Stomach (tissue), 19 donors: ENCODE measurements at places on chromosomes 5 and 9.

- no peak for DNase-seq
Measured at GRCh38 chr5:65861830-65862241, 64.5 kb upstream of the ERBIN start.

GRCh38 chr9:88174324-88174723 lies 36.0 kb upstream of the SPATA31C2 start:
- DNase-seq = no peak

DNA sequence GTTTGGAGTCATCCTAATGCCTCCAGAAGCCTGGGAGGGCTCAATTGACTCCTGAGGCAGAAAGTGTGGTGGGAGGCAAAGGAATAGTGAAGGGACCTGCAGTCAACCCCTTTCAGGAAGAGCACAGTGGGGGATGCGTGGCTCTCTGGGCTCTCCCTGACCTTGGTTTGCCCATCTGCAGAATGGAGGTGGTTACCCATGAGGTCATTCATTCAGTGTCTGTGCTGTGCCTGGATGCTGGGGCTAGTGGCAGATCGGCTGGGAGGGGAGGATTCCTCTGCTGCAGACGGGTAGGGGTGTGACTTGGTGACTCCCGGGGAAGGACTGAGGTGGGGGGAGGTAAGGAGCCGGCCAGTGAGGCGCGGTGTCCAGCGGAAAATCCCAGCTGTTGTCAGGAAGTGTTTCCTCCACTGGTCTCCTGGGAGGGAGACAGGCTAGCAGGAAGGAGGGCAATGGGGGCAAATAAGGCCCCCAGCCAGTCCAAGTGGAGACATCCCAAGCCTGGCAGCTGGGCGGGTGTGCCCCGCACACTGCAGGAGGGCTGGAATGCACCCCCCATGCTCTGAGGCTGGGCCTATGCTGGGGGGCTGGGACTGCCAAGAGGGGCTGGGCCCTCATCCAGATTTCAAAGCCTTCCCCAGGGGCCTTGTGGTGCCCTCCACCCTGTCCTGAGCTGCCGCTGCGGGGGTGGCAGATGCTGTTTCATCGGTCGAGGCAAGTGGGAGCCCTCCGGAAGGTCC lies 10.9 kb downstream of the CXXC5 start:
- peak; percentile 79 for DNase-seq

- DNase-seq = no peak
Measured at GRCh38 chr9:127022913-127023660, 99.3 kb downstream of the ANGPTL2 start.

- DNase-seq = no peak
Measured at GRCh38 chr5:1466631-1467265, 21.5 kb upstream of the SLC6A3 start.

DNA sequence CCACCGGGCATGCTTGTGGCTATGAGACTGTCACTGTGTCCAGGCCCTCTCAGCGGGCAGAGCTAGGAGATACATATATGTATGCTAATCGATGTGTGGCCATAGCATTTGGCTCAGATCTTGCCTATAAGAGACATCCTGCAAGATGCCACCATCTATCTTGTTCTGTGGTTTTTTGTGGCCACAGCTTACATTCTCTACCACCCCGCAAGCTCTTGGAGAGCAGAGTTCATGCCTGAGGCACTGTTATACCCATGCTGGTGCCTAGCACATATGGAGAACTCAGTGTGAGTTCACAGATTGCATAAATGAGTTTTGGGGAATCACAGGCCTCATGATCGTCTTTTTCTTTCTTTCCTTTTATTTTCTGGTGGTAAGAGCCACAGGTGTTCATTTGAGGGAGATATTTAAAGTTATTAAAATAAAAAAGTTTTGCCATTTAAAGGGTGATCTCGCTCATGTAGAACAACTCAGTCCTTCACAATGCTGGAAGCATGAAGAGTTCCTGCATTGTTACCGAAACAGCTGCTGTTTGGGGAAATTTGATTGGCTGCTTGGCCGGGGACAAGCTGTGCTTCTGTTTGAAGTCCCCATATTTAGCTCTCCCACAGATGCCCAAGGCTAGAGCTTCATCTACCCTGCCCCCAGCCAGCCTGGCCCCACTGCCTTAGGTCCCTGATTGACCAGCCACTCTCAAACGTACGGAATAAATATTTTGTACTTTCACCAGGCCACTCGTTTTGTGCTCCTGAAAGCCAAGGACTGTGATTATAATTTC lies 169.2 kb upstream of the MAP1B start:
- DNase-seq = no peak

- DNase-seq = no peak
Measured at GRCh38 chr5:56329652-56330051, 96.5 kb upstream of the ANKRD55 start.

DNA sequence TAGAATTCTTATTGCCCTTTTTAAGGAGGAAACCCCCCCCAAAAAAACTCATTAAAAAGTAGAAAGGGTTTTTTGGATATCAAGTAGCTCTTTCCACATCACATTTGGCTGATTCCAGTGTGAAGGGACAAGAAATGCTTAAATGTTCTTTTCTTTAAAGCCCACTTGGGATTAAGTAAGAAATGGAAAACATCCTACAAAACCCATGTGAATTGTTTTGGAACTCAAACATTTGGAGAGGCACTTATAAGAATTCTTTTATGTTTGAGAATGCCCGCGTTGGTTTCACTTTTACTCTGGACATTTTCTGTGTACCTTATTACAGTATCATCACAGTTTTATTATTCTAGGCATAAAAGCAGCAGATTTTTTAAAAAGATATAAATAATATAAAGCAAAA lies 301.1 kb upstream of the ACTBL2 start:
- peak; percentile 8 for DNase-seq

GRCh38 chr5:137278476-137278875 lies 220.7 kb downstream of the SPOCK1 start:
- DNase-seq = no peak

DNA sequence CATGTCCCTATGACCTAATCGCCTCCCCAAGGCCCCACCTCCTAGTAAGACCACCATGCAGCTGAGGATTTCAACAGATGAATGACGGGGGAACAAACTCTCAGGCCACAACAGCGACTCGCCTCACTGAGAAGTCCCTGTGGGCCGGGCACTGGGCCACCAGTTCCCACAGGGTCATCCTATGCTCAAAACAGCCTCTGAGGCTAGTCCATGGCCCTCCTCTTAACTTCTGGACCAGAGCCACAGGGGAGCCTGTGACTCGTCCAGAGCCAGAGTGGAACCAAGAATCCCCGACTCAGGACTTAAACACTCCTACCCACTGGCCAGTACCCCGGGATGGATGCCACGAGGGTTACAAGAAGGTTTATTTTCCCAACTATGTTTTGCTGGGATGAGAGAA lies 12.3 kb downstream of the GFPT2 start:
- no peak for DNase-seq

DNA sequence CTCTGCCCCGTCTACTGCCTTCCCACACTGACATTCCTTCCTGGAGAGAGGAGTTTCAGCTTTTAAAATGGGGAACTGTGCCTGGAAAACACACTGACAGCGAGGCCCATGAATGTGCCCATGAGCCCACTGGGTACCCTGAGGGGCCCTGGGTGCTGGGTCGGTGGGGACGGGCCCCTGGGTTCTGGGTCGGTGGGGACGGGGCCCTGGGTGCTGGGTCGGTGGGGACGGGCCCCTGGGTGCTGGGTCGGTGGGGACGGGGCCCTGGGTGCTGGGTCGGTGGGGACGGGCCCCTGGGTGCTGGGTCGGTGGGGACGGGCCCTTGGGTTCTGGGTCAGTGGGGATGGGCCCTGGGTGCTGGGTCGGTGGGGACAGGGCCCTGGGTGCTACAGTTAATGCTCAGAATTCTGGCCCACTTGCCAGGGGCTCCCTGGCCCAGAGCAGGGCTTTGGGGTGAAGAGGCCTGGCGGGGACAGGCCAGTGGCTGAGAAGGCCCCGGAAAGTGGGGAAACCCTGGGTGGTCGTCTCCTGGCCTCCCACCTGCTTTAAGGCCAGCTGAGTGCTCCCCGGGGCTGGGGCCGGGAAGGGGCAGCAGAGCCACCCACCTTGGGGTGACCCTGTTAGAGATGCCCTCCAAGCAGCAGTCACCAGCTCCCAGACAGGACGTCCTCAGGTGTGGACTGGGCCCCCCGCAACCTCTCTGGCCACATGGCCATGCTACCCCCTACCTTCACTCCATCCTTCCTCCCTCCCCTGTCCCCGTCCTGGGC lies 2.5 kb downstream of the GPSM1 start:
- DNase-seq = no peak

DNA sequence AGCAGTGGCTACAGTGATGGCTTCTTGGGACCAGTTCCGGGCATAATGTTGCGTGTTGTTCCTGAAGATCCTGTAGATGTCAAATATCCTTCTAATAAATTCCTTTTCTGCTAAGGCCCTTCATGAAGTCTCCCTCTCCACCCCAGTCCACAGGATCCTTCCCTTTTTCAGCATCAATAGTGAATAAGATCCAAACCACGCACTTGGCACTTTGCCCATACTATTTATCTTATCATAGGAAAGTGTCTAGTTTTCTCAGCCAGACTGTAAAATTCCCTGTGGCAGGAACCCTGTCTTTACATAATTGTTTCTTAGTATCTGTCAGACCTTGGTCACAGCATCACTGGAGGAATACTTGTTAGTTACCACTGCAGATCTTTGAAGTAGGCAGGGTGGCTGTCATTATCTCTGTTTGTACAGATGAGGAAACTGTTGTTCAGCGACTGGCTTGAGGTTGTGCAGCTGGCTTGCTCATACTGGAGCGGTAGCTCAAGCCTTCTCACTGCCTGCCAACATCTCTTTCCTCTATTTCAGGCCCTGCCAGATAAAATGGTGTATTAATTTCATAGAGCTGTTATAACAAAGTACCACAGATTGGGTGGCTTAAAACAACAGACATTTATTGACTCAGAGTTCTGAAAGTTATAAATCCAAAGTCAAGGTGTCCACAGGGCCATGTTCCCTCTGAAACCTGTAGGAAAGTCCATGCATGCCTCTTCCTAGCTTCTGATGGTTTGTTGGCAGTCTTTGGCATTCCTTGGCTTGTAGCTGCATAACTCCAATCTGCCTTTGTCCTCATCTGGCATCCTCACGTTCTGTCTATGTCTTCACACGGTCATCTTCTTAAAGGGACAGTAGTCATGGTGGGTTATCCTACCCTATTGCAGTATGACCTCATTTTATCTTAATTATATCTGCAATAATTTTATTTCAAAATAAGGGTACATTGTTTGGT lies 33.5 kb upstream of the APC start:
- DNase-seq = no peak

DNA sequence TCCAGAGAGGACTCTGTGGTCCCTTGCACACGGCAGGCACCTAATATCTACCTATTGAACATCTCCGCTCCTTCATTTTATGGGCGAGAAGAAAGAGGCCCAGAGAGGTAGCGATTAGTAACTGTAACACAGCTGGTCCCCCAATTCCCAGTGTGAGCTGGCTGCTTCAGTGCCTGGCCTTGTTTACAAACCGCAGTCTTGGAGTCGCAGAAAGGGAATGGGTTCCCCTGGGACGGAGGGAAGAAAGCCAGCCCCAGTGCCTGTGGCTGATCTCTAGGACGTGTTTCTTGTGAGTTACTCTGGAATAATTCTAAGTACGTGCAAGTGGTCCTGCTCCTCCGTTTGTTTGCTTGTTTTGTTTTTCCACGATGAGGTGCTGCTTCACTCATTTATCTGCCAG lies 52.0 kb downstream of the CFAP77 start:
- DNase-seq = no peak

DNA sequence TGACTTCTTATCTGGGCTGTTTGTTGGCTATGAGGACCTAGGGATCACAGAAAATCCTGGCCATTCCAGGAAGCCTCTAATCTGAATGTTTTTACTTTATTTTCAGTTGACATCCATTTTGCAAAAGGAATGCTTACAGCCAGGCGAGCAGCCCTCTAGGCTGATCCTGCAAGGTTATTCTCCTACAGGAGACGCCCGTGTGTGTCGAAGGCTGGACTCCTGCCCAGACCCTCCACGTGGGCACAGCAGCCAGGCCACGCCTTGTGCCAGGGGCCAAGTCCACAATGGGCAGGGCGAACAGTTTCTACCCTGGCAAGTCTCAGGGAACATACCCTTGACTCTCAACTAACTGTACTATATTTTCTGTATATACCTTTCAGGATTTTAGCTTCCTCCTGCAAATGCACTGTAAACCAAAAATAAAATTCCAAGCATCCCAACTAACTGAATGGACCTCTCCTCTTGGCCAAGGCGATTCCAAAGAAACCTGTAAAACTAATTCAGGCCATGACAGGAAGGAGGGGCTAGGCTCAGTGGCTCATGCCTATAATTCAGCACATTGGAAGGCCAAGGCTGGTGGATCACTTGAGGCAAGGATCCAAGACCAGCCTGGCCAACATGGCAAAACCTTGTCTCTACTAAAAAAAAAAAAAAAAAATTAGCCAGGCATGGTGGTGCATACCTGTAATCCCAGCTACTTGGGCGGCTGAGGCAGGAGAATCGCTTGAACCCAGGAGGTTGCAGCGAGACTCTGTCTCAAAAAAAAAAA lies 5.7 kb downstream of the CMBL start:
- DNase-seq = peak; percentile 93

- no peak for DNase-seq
Measured at GRCh38 chr5:126542441-126542840, 52.6 kb downstream of the ALDH7A1 start.

GRCh38 chr5:36703245-36703860 lies 96.9 kb downstream of the SLC1A3 start:
- DNase-seq = no peak

DNA sequence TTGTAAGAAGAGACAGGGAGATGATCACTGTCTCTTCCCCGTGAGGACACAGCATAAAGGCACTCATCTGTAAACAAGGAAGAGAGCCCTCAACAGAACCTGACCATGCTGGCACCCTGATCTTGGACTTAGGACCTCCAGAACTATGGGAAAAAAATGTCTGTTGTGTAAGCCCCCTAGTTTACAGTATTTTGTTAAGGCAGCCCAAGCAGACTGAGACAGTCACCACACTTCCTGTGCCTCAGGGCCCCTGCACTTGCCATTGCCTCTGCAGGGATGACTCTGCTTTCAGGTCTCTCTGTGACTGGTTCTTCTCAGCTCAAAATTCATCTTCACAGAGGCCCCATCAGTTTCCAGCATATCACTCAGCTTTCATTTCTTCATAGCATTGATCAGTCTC lies 372.1 kb downstream of the TLE1 start:
- DNase-seq = no peak

GRCh38 chr9:93306579-93307091 lies 122.7 kb downstream of the WNK2 start:
- DNase-seq = no peak

GRCh38 chr5:180776376-180776775 lies 26.2 kb downstream of the MGAT1 start:
- no peak for DNase-seq

DNA sequence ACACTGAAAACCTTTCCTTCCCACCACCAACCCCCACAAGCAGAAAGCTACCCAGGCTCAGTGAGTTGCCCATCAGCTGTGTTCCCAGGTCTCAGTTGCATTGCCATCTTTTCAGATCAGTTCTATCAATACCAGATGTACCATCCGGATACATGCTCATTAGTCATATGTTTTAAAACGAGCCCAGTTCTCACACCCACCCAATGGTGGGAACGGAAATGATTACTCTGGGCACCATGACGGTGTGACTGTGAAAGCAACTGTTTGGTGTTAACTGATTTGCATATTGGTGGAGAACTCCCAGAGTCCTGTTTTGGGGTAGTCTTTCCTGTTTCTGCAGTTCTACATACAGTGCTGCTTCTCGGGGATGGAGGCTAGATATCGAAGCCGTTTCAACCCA lies 212.3 kb downstream of the TRIM36 start:
- no peak for DNase-seq

GRCh38 chr5:122400938-122401337 lies 88.9 kb downstream of the SNCAIP start:
- no peak for DNase-seq
